ENCODE measurements at places on chromosomes 12 and 14.
A peak's percentile ranks its signal among the peaks of the same experiment; 100 is the strongest.

- no peak for DNase-seq
These were observed 80.3 kb upstream of the SSTR1 start for GRCh38 chr14:38127356-38127755.

- DNase-seq = no peak
These were observed 84.6 kb downstream of the GARIN6 start for GRCh38 chr12:99732131-99732530.

GRCh38 chr12:54356951-54357356, 7.3 kb downstream of the GPR84 start:
- DNase-seq = no peak

DNA sequence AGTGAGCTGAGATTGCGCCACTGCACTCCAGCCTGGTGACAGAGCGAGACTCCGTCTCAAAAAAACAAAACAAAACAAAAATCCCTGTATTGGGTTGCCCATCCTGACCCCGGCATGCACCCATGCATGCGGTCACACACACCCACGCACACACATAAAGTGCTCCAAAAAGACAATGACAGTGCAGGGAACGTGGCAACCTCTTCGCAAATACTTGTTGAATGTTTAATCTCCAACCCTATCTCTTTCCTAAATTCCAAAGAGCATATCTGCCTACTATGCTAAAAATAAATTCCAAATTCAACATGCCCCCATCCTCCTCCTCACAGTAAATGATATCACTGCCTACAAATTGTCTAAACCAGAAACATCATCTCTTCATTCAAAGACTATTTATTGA, 13.5 kb downstream of the SLC7A7 start:
- DNase-seq = no peak

- DNase-seq = no peak
These were observed 53.5 kb upstream of the DUSP6 start for GRCh38 chr12:89405626-89406345.

- no peak for DNase-seq
These were observed 458.5 kb upstream of the FLRT2 start for GRCh38 chr14:85071447-85071846.

GRCh38 chr14:77208291-77208978, 26.8 kb downstream of the TMEM63C start:
- peak; percentile 31 for DNase-seq

DNA sequence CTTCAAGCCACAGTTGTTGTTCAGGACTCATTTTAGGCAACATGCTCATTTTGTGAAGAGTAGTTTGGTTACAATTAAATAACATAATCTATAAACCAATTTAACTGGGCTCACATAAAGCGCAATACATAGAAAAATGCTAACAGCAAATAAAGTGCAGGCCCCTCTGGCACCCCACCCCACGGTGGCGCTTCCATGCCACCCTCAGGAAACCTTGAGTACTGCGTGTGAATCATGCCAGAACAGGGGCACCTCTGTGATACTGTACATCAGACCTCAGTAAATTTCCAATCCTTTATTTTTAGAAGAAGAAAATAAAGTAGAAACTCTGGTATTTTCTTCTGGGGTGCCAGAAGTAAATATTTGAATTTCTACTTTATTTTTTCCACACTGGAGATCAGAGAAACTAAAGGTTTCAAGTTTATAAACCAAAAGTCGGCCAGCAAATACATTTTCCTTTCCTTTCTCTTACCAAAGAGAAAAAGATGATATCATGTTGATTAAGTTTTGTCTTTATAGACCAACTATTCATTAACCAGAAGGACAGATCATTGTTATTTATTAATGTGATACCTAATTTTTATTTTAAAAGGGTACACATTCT, 316.8 kb downstream of the PAWR start:
- no peak for DNase-seq

- DNase-seq = no peak
These were observed 6.6 kb downstream of the ASPG start for GRCh38 chr14:104091927-104092771.

GRCh38 chr12:92928421-92928961, 604 bp downstream of the EEA1 start:
- DNase-seq = peak; percentile 59

- DNase-seq = no peak
These were observed 18.5 kb downstream of the BDKRB1 start for GRCh38 chr14:96274543-96274942.

GRCh38 chr12:3420693-3421092, 70.3 kb upstream of the PRMT8 start:
- DNase-seq = no peak

- no peak for DNase-seq
These were observed 36.9 kb upstream of the AP4S1 start for GRCh38 chr14:30988509-30988908.

- DNase-seq = no peak
These were observed 106.6 kb downstream of the BRMS1L start for GRCh38 chr14:35932659-35933159.

DNA sequence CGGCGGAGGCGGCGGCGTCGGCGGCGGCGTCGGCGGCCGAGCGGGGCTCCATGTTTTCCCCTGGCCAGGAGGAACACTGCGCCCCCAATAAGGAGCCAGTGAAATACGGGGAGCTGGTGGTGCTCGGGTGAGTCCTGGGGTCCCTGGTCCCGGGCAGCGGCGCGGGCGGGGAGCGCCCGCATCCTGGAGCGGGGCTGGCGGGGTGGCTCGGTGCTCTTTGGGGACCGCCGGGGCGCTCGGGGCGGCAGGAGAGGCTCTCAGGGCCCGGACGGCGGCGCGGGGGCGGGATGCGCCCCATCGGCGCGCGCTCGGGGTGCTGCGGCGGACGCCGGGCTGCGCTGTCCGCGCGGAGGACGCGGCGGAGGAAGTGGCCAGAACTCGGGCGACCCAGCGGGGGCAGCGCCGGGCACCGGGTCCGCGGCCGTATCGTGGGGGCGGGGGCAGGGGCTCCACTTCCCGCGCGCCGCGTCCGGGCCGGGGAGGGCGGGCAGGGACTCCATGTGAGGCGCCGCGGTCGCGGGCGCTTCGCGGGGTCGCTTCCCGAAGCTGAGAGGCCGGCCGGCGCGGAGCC, 485 bp downstream of the PELI2 start:
- no peak for DNase-seq

GRCh38 chr14:24232645-24233537, at the start of gene GMPR2:
GMPR2 (plus strand) TSS chr14:24232929; CDS start chr14:24233254, 325 bp downstream.
- DNase-seq = no peak

GRCh38 chr12:66901138-66901932, 222.5 kb upstream of the GRIP1 start:
- no peak for DNase-seq

- no peak for DNase-seq
These were observed 603 bp upstream of the ENDOU start for GRCh38 chr12:47725893-47726292.

- DNase-seq = no peak
These were observed 2.8 kb upstream of the PELI2 start for GRCh38 chr14:56115334-56115870.

GRCh38 chr14:56181681-56182085, 63.5 kb downstream of the PELI2 start:
- DNase-seq = no peak

DNA sequence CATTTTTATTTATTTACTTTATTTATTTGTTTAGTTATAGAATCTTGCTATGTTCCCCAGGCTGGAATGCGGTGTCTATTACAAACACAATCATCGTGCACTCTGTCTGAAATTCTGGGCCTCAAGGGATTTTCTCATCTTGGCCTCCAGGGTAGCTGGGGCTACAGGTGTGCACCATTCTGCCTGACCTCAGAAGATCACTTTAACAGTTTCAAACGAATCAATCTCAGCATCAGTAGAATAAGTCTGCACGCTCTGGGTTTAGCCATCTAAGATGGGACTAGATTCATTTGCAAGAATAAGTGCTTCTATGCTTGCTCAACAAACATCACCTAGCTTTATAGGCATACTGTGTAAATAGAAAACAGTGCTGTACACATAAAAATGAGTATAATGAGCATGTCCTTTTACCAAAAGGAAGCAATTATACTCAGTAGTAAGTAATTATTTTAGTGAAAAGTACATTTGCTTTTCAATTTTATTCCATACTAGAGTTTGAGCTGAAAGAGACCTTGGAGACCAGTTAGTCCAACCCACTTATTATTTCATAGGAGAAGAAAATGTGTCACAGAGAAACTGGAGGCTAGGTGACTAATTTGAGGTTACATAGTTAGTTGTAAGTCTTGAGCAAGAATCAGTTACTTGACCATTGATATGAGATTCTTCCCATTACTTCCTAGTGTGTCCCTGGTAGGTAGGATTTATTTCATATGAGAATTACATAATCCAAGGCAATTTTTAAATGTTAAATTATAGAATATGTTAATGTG, 456.5 kb upstream of the LMO3 start:
- no peak for DNase-seq

- DNase-seq = no peak
These were observed 28.8 kb downstream of the KLRK1 start for GRCh38 chr12:10361084-10361483.

Measured in stimulated activated CD4-positive, alpha-beta T cell treated with anti-CD3 and anti-CD28 coated beads, Interleukin-15, amount 100 ng/mL, for 48 hours (primary cell).